ENCODE measurements at places on chromosomes 12 and 14. TPM values are rescaled to one million over a fixed set of nuclear protein-coding genes. Genes with fewer than 3 reads are reported as not detected.

The PCK2 gene
- total RNA-seq = 24.8 TPM

The DCAF11 gene
- 138 TPM for total RNA-seq

The SLC6A13 gene
- 0.27 TPM for total RNA-seq

The FERMT2 gene
- total RNA-seq = under 0.01 TPM

The IFNG-AS1 gene
- 0.27 TPM for total RNA-seq

The IFT43 gene
- total RNA-seq = 9.2 TPM

The CD4 gene
- 3.8 TPM for total RNA-seq

The SLC25A3 gene
- 631 TPM for total RNA-seq

The KRT78 gene
- total RNA-seq = not detected

The FGF6 gene
- not detected for total RNA-seq

The TUNAR gene
- not detected for total RNA-seq

The CPM gene
- total RNA-seq = 0.27 TPM

The RNU4-1 gene
- under 0.01 TPM for total RNA-seq

The CLBA1 gene
- total RNA-seq = 7.3 TPM

The PLA2G1B gene
- total RNA-seq = 1.3 TPM

The LRFN5 gene
- total RNA-seq = under 0.01 TPM

The DACT1 gene
- 3.8 TPM for total RNA-seq

The LTBR gene
- total RNA-seq = 60.6 TPM

The CLEC4C gene
- under 0.01 TPM for total RNA-seq

The NELL2 gene
- under 0.01 TPM for total RNA-seq

The SRRM4 gene
- under 0.01 TPM for total RNA-seq

The TROAP gene
- total RNA-seq = 2.2 TPM

The GDF3 gene
- not detected for total RNA-seq

The POTEG gene
- not detected for total RNA-seq

The SPIC gene
- not detected for total RNA-seq

The NRXN3 gene
- 0.27 TPM for total RNA-seq

The LMO3 gene
- not detected for total RNA-seq

The FAM186B gene
- total RNA-seq = 0.27 TPM

The TCL1B gene
- total RNA-seq = not detected

The ARHGAP9 gene
- 125 TPM for total RNA-seq

The DNAI7 gene
- 0.54 TPM for total RNA-seq

The GPRC5A gene
- 0.27 TPM for total RNA-seq

The BBS10 gene
- total RNA-seq = 4.0 TPM

The SLC39A2 gene
- total RNA-seq = not detected

The SETD3 gene
- total RNA-seq = 31.5 TPM

The GALNT8 gene
- 1.1 TPM for total RNA-seq

The CMA1 gene
- total RNA-seq = not detected

The AKAP3 gene
- total RNA-seq = 1.1 TPM

The CCDC177 gene
- total RNA-seq = under 0.01 TPM

The AICDA gene
- not detected for total RNA-seq

The SMIM10L1 gene
- total RNA-seq = 9.2 TPM

The EGLN3 gene
- 9.4 TPM for total RNA-seq

The OTOGL gene
- under 0.01 TPM for total RNA-seq
